ENCODE measurements at places on chromosomes 7 and 10. TPM values are rescaled to one million over a fixed set of nuclear protein-coding genes. Genes with fewer than 3 reads are reported as not detected.

Gene KCNMA1
- 160 TPM for total RNA-seq

Gene SYT15
- total RNA-seq: 0.32 TPM

Gene DNA2
- total RNA-seq: 6.7 TPM

Gene EPHB6
- 10.2 TPM for total RNA-seq

Gene NME8
- not detected for total RNA-seq

Gene STAG3
- 9.4 TPM for total RNA-seq

Gene PGAM2
- total RNA-seq: 9.7 TPM

Gene CRTAC1
- not detected for total RNA-seq

Gene WNT2
- not detected for total RNA-seq

Gene LHFPL3
- 0.32 TPM for total RNA-seq

Gene UCMA
- not detected for total RNA-seq

Gene CACNB2
- 16.2 TPM for total RNA-seq

Gene UNCX
- not detected for total RNA-seq

Gene WDR86
- total RNA-seq: 33.3 TPM

Gene FAM25G
- not detected for total RNA-seq

Gene CDNF
- 2.2 TPM for total RNA-seq

Gene ERV3-1
- 9.0 TPM for total RNA-seq

Gene PAX4
- total RNA-seq: not detected

Data from transverse colon (tissue), 4 donors.